ENCODE measurements at places on chromosomes 1 and 21. TPM values are rescaled to one million over a fixed set of nuclear protein-coding genes. Genes with fewer than 3 reads are reported as not detected.

DNA sequence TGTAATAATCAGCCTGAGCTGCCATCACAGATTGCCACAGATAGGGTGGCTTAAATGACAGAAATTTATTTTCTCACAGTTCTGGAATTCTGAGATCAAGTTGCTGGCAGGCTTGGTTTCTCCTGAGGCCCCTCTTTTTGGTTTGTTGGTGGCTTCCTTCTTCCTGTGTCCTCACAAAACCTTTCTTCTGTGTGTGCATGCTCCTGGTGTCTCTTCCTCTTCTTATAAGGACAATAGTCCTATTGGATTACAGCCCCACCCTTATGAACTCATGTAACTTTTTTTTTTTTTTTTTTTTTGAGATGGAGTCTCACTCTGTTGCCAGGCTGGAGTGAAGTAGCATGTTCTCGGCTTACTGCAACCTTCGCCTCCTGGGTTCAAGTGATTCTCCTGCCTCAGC is 41.0 kb upstream of the F3 start:
- H3K36me3 ChIP-seq = no peaks in the 10 kb centered on the region
- no peak overlapping the region for H3K27ac ChIP-seq
- no peak for DNase-seq
- no peaks in the 10 kb centered on the region for H3K27me3 ChIP-seq
- no peak overlapping the region for H3K4me3 ChIP-seq
- H3K4me1 ChIP-seq = no peaks in the 10 kb centered on the region

GRCh38 chr1:172733815-172734214 is 74.9 kb downstream of the FASLG start:
- H3K27me3 ChIP-seq = no peaks in the 10 kb centered on the region
- H3K36me3 ChIP-seq = no peaks in the 10 kb centered on the region
- H3K27ac ChIP-seq = no peak overlapping the region

DNA sequence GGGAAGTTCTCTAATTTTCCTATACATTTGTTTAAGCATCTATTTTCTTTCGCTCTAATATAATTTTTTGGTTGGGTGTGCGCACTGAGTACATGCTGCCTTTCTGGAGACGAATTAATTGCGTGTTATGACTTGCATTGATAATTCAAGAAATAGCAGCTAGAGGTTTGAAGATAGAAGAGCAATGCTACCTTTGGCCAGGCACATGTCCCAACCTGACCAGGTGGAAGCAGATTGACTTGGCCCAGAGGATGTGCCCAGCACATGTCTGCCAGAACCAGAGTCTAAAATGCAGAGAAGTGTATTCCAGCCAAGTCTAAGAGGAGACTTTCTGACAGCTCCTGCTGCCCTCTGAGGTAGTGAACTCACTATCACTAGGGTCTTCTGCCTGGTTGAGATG is 114.3 kb downstream of the SLC35F3 start:
- no peak overlapping the region for H3K27ac ChIP-seq
- no peaks in the 10 kb centered on the region for H3K27me3 ChIP-seq
- no peaks in the 10 kb centered on the region for H3K4me1 ChIP-seq
- no peak for DNase-seq

GRCh38 chr1:172939475-172939874 is 111.3 kb downstream of the TNFSF18 start:
- H3K4me1 ChIP-seq = no peaks in the 10 kb centered on the region
- H3K27ac ChIP-seq = no peak overlapping the region
- no peaks in the 10 kb centered on the region for H3K27me3 ChIP-seq
- no peak for DNase-seq

DNA sequence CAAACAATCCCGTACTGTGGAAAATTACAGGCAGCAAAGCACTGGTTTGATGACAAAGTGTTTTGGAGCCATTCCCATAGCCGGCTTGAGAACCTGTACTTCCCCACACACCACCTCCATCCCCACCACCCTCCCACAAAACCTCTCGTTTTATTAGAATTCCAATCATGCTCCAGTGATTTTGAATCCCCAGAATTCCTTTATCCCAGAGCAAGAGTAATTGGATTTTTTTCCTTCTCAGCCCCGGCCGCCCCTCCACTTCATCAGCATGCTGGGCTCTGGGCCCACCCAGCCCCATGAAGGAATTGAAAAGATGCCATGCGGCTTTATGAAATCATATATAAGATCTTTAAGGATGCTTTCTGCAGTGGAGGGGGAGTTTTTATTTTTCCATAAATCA is 136.6 kb downstream of the OMA1 start:
- no peak overlapping the region for H3K4me3 ChIP-seq
- no peaks in the 10 kb centered on the region for H3K36me3 ChIP-seq
- DNase-seq = no peak
- H3K27ac ChIP-seq = no peak overlapping the region
- no peaks in the 10 kb centered on the region for H3K27me3 ChIP-seq
- H3K4me1 ChIP-seq = no peaks in the 10 kb centered on the region

FCRL6 gene
- 0.15 TPM for total RNA-seq
